ENCODE measurements at places on chromosomes 12 and 14.
A peak's percentile ranks its signal among the peaks of the same experiment; 100 is the strongest.

- no peak for DNase-seq
These were observed 11.0 kb upstream of the GSG1 start for GRCh38 chr12:13114251-13115052.

DNA sequence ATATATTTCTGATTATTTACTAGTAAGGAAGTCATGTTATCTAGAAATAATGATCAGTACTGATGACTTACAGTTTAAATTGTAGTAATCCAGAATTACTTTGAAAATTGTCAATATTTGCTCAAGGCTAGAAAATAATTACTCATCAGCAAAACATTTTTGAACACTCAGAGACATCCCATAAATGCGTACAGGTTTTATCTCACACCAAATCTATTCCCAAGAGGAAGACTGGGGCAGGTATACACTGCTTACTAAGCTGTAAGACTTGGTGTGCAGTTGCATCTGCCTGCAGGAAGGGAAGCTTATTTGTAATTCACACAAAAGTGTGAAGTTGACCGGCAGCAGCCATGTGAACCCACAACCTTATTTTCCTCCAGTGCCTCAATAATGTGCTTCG is 146.4 kb downstream of the CCER1 start:
- no peak for DNase-seq

DNA sequence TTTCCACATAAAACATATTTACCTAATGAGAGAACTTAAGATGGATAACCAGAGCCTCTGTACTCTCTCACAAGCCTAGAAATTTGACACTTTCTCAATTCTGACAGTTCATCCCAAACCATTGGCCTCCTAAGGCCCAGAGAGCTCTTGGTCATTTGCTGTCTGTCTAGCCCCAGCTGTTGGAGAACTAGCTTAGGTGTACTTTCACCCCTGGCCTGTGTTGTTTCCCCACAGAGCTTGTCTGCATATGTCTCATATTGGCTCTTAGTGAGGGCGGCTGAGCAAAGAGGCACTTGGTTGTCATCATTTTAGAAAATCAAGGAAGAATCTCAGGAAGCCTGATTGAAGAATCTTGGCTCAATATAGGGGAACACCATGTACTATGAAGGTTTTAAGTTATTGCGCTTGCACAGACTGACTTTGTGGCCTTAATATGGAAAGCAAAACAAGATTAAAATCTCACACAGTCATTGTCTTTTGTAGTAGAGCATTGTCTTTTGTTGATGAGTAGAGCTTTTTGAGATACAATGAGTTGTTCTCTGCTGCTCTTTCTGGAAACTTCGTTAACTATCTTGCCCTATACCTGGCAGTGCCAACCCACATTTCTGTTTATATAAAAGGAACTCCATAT is 324.6 kb downstream of the RAD51B start:
- no peak for DNase-seq

DNA sequence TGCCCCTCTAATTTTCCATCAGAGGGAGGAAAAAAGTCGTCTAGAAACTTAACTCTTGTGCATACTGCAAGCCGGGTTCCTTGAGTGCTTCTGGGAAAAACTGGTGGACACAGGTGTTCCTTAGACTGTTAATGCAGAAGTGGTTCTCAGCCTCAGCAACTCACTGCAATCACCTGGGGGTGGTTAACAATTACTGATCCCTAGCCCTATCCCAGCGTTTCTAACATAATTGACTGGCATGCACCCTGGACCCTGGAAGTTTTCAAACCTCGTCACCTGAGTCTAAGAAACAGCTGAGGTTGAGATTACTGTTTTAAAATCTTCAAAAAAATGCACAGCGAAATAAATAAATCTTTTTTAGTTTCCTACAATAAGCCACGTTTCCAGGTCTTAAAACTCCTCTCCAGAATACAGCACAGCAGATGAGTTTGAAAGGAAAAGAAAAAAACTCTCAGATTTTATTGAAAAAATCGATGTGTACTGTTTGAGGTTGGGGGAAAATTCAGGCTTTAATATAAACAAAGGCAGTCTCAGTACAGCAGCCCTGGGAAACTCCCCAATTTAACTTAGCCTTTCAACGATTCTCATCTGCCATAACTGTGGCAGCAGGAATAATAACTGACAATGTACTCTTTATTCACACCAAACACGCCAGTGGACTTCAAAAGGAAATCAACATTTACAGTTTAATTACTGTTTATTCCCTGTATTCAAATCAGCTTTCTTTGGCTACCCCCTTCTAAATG is 45.4 kb downstream of the PHLDA1 start:
- DNase-seq = no peak

DNA sequence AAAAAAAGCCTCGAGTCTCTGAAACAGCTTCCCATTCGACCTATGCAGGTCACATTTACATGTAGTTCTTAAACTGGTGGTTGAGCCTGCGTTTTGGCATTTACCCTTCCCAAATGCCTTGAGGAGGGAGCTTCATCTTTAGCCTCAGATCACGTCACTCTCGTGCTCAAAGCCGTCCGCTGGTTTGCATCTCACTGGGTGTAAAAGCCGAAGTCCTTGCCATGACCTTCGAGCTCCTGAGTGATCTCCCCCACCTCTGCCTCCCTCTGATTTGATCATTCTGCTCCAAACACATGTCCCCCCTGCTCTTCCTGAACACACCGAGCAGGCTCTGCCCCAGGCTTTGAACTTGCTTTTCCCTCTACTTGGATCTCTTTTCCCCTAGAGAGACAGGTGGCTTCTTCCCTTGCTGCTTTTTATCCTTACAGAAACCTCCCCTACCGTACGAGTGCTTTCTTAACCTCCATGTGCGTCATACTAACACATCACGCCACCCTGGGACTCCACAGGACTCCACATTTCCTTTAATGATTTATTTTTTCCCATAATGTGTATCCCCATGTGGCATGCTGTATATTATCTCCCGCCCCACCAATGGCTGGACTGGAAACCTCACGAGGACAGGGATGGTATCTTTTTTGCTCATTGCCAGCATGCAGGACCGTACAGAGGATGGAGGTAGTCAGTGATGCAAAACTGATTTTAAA is 610.7 kb downstream of the VRK1 start:
- DNase-seq = peak; percentile 31

- no peak for DNase-seq
These were observed 17.0 kb downstream of the PPM1H start for GRCh38 chr12:62917926-62918325.

DNA sequence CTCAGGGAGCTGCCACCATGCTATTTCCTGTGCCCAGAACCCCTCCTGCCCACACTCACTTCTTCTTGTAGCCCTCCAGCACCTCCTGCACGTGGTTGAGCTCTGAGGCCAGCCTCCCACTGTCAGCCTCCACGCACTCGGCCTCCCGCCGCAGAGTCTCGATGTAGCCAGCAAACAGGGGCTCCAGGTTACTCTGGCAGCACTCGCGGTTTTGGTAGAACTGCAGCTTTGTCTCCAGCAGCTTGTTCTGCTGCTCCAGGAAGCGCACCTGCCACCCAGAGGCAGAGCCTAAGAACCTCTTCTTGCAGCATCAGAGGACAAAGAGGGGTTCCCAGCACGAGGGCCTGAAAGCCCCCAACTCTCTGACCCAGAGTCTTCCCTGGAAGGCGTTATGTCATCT is 2.1 kb downstream of the KRT83 start:
- DNase-seq = no peak

DNA sequence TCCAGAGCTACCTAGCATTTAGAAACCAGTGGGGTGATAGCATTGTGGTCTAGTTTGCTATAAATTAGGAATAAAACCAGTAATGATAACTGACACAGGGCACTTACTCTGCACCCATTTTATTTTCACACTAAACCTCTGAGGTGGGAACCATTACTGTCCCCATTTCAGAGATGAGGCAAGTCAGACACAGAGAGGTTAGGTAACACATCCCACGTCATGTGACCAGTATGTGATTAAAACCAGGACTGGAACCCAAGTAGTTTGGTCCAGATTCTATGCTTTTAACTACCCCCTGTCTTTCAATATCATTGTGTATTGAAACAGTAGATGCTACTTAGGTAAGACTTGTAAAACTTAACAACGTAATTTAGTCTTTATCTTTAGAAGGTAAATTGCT is 110.2 kb downstream of the PLXNC1 start:
- DNase-seq = no peak

- DNase-seq = no peak
These were observed 58.5 kb upstream of the HIF1A start for GRCh38 chr14:61636779-61637178.

DNA sequence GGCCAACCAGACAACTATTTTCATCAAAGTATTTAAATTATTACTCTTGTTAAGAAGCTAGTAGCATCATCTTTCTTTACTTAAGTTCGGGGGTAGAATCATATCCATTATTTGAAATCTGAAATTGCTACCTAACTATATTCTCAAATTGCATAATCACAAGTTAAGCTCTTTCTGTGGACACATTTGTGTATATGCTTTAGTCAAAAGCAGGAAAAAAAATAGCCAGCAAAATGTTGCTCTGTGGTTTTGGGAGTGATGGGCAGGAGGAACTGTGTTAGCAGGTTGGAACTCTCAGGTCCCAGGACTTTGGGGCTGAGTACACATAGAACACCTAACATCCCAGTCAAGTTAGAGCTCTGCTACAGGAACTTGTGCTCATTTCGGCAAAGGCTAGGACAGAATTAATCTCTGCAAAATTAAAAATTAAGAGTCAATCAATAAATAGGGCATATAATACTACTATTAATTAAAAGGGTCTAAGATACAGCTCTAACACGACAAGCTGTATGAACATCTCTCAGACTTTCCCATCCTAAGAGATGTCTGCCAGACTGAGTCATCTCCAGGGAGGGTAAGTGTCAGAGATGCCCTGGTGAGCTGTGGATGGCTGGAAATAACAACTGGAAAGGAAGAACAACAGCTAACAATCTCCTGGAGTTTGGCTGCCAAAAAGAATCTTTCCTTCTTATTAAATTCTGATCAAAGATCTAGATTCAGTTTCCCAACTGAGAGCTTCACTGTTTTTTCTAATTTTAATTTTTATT is 203.5 kb upstream of the GZMB start:
- no peak for DNase-seq

DNA sequence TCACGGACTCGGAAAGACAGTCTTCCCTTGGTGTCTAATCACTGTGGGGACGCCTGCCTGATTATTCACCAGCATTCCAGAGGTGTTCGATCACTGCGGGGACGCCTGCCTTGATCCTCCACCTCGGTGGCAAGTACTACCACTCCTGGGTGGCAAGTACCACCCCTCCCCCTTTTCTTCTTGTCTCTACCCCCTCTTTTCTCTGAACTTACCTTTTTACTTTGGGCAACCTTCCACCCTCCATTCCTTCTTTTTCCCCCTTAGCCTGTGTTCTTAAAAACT is 12.0 kb upstream of the LGMN start:
- no peak for DNase-seq

GRCh38 chr12:98645572-98646067 is 530 bp downstream of the APAF1 start:
- peak; percentile 15 for DNase-seq

- peak; percentile 6 for DNase-seq
These were observed 84.1 kb upstream of the MED13L start for GRCh38 chr12:116361414-116362223.

DNA sequence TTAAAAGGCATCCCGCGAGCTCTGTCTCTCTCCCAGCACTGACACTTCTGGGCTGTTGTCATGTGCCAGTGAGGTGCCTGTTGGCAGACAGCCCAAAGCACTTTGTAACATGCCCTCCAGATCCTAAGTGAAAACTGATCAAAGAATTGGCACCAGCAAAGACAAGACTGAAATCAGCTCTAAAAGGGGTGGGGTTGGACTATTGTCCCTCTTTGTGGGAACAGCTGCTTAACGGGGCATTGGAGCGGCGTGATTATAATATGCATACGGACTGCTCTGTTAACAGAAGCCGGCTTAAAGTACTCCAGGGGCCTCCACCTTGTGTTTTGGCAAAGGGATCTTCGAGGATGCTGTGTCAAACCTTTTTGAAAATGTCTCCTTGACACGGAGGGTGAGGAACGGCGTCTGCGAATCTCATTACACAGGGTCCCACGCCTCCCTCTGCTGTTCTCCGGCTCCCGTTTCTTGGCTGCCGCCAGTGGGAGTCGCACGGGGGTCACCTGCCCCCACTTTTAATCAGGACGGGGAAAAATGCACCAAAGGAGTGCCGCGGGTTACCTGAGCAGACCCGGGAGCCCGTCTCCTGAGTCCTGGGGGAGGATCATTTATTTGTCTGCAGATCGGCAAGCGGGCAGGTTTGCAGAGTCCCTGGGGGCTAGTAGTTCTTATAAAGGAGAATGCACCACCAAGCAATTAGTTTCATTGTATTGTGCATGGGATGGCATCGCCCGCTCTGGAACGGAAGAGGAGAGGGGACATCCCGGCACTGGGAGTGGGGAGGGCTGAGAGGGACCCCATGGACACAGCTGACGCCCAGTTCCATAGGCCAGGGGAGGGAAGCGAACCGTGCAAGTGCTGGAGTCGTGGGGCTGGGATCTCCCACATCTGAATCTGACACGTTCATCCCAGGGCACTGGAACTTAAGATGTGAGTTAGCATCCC is 44.3 kb downstream of the SPRING1 start:
- DNase-seq = no peak

- DNase-seq = no peak
These were observed 241.9 kb downstream of the PAWR start for GRCh38 chr12:79448816-79449215.

- no peak for DNase-seq
These were observed 391.1 kb downstream of the PAWR start for GRCh38 chr12:79299447-79300198.

GRCh38 chr12:11780521-11781101 is 131.1 kb downstream of the ETV6 start:
- peak; percentile 68 for DNase-seq

DNA sequence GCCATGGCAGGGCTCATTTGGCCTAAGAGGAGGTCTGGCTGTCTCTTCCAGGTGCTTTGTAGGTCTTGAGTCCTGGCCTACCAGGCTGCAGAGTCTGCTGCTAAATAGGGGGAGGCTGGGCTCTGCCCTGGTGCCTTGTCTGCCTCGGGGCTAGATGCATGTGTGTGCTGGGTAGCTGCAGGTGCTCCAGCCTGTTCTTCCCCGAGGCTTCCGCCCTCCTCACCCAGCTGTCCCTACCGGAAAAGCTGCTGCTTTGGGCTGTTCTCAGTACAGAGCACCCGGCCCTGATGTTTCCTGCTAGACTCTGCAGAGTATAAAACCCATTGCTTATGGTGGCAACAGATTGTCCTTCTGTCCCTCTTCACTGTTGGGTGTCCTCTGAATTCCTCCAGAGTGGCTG is 37.7 kb downstream of the RAB35 start:
- peak; percentile 32 for DNase-seq

- DNase-seq = no peak
These were observed 211.5 kb downstream of the PRKD1 start for GRCh38 chr14:29716150-29716549.

GRCh38 chr12:21354641-21355040 is 18.1 kb upstream of the IAPP start:
- no peak for DNase-seq

- no peak for DNase-seq
These were observed 168.7 kb upstream of the HIF1A start for GRCh38 chr14:61526405-61527312.
